ENCODE measurements at places on chromosomes 5 and 9.
A peak's percentile ranks its signal among the peaks of the same experiment; 100 is the strongest.

- DNase-seq, result peak; percentile 91
These were observed at the start of gene CKMT2 for GRCh38 chr5:81233080-81233634. TSS of gene CKMT2 (plus strand) at chr5:81233322. CDS start at chr5:81251133, 17,811 bp downstream.

- peak; percentile 17 for DNase-seq
These were observed 2.0 kb downstream of the NKD2 start for GRCh38 chr5:1010641-1011046.

DNA sequence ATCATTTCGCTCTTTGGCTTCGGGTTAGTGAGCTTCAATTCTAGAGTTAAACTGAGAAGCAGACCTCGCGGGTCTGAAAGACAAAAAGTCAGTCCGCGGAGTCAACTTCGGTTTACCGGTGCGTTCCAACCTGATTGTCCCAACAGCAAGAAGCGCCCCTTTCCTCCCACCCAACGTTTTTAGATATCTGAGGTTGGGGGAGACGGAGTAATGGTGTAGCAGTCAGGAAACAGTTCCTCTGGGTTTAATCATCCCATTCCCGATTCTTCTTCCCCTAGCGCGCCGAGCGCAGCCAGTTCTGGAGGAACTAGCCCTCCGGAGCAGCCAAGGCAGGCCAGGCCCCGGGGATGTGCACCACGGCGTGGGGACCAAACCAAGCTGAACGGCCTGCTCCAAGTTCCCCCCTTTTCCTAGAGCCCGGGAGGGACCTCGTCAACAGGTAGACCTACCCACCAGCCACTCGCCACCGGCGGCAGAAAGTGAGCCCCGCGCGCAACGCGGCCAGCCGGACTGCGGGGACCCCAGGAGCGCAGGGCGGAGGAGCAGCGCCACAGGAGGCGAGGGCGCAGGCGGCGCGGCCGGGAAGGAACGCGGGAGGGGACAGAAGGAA lies 622 bp upstream of the ISL1 start:
- DNase-seq, result no peak

GRCh38 chr9:16450578-16450977 lies 419.9 kb downstream of the BNC2 start:
- no peak for DNase-seq

DNA sequence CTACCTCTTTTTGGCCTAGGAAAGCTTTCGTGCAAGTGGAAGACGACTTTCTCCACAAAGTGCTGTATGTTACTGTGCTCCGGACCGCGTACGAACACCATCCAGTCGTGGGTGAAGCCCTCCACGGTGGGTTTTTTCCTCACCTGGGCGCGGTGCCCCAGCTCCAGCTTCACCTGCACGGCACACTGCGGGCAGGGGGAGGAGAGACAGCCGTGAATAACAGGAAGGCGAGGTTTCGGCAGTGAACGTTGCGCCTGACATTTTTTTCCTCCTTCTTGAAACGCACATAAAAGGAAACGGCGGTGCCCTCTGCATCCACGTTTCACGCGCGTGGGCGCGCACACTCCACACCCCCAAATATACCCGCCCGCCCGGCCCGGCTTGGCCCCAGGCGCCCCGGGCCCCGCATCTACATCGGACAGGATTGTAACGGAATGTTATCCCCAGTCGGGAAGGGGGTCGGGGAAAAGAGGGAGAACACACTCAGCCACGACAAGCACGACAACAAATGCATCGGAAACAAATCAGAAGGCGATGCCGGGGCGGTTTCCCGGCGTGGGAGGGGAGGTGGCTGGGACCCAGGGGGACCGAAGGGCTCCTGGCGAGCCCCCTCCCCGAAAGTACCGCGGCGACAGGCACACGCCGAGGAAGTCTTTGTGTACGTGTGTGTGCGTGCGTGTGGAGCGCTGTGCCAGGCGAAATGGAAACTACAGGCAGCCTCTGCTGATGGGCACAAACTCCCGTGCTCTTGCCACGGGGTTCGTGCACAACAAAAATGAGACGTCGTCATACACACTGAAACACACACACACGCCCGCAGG lies 1.4 kb downstream of the MLLT3 start:
- peak; percentile 41 for DNase-seq

DNA sequence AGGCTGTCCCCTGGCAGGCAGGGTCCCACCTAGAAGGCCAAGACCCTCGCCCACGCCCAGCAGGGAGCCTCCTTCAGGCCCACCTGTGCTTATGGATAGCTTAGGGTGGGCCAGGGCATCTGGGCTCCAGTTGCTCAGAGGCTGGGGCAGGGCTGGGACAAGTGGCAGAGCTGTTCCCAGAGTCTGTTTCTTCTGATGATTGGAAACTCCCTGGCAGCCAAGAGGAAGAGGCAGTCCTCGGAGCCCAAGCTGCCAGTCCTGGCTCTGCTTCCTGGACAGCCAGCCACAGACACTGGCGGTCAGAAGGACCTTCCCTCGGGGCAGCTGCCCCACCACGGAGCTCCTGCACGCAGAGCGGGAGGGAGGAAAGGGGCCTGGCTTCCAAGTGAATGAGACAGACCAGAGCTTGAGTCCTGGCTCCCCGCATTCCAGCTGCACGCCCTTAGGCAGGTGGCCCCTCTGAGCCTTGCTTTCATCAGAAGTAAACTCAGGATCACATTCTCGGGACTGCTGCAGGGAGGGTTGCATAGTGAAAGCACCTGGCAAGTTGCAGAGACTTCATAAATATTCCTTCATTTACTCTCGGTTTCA lies 37.9 kb upstream of the GABRP start:
- DNase-seq, result peak; percentile 67

GRCh38 chr5:24368115-24368514 lies 276.7 kb downstream of the CDH10 start:
- DNase-seq, result no peak

GRCh38 chr9:117084221-117084620 lies 330.6 kb downstream of the ASTN2 start:
- no peak for DNase-seq

DNA sequence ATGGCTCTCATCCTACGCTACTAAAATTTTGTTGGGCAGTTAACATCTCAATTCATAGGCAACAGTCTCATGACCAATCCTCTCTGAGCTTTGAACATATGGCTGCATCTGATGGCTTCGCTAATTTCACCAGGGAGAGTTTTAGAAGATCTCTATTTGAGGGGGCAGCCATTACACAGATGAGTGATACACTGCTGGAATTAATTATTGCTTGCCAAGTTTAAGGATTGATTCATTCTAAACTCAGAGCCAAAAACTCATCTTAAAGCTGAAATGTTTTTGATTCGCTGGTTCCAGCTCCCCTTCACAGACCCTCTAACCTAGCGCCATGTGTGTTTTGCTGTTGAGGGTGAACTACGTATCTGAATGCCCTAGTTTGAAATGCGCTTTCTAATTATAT lies 519.9 kb upstream of the WWC1 start:
- no peak for DNase-seq

- no peak for DNase-seq
These were observed 42.3 kb downstream of the RXRA start for GRCh38 chr9:134368571-134368970.

GRCh38 chr5:96569770-96570169 lies 92.4 kb upstream of the CAST start:
- DNase-seq, result no peak

- DNase-seq, result no peak
These were observed 39.2 kb downstream of the TTC1 start for GRCh38 chr5:160048131-160048530.

DNA sequence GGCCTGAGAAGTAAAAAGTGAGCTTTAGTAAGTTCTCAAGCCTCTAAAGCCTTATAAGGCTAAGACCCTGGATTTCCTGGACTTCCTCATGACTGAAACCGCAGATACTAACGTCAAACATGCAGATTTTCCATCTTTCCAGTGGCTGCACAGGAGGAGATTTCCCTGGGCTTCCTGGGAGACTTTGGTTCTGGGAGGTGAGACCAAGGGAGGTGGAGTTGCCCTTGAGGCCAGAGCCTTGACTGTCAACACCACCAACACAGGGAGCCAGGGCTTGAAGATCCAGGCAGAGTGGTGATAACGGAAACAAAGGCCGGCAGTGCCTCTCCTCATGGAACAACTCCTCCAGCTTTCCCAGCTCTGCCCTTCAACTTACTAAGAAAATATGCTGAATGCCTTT lies 144.7 kb upstream of the LRRTM2 start:
- no peak for DNase-seq

GRCh38 chr5:56447232-56447631 lies 214.1 kb upstream of the ANKRD55 start:
- DNase-seq, result no peak

- DNase-seq, result no peak
These were observed 8.4 kb upstream of the RUSC2 start for GRCh38 chr9:35481347-35481975.

- no peak for DNase-seq
These were observed 121.8 kb downstream of the DROSHA start for GRCh38 chr5:31410089-31410488.

DNA sequence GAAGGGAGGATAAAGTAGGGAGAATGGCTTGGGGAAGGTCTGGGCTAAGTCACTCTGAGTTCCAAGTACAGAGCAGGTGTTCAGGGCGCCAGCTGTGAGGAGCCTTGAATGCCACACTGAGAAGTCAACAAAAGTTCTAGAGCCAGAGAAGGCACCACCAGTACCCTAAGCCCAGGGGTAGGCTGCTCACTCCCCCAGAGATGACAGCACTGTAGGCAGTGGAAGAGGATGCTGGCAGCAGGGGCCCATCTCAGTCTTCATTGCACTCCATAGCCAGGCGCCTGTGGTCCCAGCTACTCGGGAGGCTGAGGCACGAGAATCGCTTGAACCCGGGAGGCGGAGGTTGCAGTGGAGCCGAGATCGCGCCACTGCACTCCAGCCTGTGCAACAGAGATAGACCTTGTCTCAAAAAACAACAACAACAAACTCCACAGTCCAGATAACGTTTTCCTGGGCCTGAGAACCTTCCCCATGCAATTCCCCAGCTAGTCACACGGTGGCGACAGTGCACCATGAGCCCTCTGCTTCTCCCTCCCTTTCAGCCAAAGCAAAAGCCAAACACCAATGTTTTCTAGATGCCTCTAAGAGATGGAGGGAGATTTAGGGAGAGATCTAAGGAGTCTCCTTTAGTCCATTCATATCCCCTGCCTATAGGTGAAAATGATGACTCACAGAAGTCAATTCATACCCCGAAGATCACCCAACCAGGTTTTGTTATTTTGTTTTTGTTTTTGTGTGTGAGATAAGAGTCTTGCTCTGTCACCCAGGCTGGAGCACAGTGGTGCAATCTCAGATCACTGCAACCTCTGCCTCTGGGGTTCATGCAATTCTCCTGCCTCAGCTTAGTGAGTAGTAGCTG lies 19.8 kb upstream of the NSD1 start:
- peak; percentile 75 for DNase-seq

GRCh38 chr5:56166671-56167385 lies 66.3 kb downstream of the ANKRD55 start:
- DNase-seq, result no peak
